ENCODE measurements at places on chromosomes 16 and 17.
A peak's percentile ranks its signal among the peaks of the same experiment; 100 is the strongest.

GRCh38 chr17:33777674-33778073, 477.4 kb upstream of the CCL2 start:
- DNase-seq, result no peak

GRCh38 chr16:51756447-51757123, 605.5 kb upstream of the SALL1 start:
- DNase-seq, result no peak

DNA sequence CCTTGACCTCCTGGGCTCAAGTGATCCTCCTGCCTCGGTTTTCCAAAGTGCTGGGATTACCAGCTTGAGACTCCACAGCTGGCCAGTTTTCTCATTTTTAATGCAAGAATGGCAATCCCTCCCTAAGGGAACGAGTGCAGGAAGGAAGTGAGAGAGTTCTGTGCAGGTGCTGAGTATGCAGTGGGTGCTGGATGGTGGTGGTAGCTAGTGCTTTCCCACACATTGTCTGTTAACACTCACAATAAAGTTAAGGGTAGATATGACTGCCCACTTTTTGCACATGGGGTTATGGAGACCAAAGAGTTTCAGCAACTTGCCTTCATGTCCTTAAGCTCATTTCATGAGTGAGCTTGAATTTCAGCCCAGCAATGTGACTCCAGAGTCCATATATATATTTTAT, 18.5 kb downstream of the RGS9 start:
- DNase-seq, result no peak

DNA sequence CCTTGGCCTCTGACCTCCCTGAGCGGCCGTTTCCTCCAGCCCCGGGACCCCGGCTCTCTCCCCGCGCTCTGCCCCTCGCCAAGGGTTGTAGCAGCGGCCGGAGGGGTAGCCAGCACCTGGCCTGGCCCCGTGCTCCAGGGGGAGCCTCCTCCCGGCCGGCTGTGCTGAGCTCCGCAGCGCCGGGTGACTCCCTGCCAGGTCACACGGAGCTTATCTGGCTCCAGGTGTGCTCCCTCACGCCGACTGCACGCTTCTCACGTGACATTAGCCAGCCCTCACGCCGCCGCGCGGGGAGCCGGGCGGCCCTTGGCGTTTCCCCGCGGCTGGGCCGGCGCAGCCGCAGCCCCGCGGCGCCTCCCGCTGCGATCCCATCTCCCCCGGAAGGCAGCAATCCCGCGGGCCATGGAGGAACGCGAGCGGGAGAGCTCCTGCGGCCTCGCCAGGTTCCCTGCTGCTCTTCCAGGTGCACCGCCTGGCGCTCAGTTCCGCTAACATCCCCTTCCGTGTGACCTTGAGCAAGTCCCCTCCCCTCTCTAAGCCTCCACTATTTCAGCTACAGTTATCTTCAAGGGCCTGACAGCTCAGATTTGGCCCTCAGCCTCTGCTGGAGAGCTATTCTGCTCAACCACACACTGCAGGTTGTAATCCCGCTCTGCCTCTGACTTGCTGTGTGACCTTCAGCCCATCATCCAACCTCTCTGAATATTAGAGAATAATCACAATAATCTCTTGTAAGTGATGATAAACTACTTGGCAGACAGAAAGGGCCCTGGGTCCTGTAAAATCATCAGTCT, 3.4 kb downstream of the MYO18A start:
- peak; percentile 30 for DNase-seq

GRCh38 chr17:71902894-71903506, 217.8 kb upstream of the SOX9 start:
- DNase-seq, result no peak
